ENCODE measurements at places on chromosomes 3 and 15.

GRCh38 chr3:37667335-37667734, 194.3 kb upstream of the CTDSPL start:
- no peak for DNase-seq

DNA sequence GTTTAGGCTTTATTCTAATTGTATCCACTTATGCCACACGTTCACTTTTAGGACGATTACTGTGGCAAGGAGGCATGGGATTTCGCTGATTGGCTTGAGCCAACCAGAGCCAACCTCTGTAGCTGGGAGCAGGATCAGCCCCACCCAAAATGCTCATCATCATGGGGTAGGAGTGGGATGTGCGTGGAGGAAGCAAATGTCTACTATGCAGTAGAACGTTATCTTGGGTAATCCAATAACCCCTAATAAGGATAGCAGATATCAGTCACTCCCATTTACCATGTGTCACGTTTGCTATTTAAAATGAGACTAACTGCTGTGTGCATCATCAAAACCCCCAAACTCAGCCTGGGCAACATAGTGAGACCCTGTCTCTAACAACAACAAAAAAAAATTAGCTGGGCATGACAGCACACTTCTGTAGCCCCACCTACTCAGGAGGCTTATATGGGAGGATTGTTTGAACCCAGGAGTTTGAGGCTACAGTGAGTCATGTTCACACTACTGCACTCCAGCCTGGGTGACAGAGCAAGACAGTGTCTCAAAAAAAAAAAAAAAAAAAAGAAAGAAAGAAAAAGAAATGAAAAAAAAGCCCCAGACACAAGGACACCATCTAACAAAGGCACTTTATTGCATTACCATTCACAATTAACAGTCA, 17.8 kb upstream of the ITGB5 start:
- DNase-seq, result no peak

GRCh38 chr3:54891540-54891897, 36.3 kb downstream of the LRTM1 start:
- DNase-seq, result no peak

DNA sequence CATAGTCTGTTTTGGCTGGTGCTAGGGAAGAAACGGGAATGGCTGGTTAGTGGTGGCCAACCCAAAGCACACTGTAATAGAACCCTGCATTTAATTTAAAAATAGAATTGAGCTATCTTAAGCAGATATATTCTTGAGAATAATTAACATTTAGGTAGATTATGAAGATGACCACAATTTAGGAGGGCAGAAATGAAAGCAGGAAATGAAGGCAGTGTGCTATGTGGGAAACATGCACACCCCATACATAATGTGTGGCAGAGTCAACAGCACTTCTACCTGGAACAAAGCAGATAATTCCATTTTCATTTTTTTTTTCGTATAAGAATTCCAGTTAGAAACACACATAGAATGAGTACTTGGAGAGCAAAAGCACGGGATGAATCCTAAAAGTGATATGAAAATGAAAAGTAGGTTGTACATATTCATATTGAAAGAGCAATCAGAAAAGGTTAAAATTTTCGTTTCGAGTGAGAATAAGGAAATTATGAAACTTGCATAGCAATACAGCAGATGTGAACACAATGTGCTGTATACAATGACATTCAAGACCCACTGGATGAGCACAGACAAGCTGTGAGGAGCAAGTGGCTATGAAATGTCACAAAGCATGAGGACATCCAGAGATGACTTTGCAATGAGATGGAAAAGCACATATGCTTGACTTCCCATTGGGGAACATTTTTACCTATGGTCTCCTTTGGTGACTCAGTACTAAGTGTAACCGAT, 102.6 kb downstream of the TFG start:
- DNase-seq, result no peak

DNA sequence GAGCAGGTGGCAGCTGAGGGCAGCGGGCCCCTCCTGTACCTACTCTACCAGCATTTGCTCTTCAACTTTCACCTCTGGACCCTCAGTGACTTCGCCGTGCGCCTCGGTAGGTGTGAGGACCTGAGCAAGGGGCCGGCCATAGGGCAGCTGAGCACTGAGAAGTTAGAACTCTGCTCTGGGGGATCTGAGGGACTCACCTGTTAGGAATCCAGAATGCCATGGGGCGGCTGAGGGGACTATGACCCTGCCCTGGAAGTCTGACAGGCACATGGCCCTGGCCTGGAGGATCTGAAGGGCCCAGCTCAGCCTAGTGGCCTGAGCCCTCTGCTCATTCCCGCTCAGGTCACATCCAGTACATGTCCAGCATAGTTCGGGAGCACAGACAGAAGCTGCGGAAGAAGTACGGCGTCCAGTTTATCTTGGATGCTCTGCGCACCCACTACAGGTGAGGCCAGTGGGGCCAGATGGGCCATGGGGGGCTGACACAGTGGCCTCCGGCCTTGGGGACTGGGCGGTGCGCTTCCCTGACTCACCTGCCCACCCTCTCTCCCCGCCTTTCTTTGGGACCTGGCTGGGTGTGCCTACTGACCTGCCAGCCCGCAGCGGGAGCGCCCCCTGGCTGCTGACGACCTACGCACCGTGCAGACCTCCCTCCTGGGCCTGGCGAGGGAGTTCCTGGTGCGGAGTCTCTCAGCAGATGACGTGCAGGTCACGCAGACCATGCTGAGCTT, 18.8 kb downstream of the NBEAL2 start:
- DNase-seq, result peak; percentile 53

DNA sequence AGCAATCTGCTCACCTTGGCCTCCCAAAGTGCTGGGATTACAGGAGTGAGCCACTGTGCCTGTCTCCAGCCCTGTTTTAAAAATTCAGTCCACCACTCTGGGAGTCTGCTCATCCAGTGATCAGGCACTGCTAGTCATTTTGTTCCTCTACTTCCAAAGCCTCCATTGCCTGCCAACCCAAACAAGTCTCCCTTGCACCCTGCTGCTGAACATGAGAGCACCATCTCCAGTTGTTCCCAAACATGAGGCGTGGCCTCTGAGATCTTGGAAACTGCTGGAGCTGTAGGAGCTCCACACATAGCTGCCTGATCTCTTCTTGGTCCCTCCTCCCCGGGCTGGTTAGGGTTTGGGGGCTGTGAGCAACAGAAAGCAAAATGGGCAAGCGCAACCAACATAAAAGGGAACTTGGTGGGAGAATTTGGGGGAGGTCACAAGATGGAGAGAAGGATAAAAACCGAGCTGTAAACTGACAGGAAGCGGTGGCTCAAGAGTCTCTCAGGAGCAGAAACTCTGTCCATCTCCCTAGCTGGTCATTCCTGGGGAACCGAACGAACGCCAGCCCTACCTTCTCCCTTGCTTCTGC, 49.6 kb upstream of the TLE3 start:
- no peak for DNase-seq

DNA sequence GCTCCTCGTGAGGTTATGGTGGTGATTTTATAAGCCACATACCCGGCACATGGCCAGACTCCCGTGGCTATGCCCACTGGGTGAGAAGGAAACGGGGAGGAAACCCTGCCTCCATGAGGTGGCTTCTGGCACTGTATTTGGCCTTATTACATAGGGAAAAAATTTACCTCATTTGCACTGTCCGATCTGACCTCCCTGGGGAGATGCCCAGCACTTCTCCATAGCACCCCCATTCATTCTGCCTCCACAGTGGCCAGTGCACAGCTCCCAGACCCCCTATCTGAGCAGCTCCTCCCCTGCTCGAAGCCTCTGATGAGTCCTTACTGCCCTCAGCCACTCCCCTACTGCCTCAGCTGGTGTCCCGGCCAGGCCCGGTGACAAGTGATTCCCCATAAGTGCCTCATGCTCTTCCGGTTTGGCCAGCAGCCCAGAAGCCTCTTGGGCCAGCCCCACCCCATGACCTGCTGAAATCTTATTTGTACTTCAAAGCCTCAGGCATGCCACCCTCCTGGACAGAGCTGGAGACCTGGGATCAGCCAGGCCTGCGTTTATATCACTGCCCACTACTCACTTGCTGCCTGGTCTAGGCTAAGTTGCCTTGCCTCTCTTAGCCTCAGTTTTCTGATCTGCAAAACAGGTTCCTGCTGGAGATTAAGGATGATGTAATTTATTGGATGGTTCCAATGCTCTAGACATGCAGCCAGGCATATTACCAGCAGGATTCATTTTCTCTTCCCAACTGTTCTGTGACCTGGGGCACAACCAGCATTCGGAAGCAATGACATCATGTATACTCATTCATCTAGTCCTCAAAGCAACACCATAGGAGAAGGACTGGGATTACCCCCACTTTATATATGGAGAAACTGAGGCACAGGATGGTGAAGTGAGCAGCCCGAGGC, 30.6 kb upstream of the SLC6A6 start:
- no peak for DNase-seq

GRCh38 chr3:184441202-184441900, 61.5 kb downstream of the CHRD start:
- no peak for DNase-seq

GRCh38 chr3:177571271-177571943, 374.1 kb upstream of the TBL1XR1 start:
- no peak for DNase-seq

GRCh38 chr3:148975696-148976095, 15.6 kb upstream of the GYG1 start:
- no peak for DNase-seq

DNA sequence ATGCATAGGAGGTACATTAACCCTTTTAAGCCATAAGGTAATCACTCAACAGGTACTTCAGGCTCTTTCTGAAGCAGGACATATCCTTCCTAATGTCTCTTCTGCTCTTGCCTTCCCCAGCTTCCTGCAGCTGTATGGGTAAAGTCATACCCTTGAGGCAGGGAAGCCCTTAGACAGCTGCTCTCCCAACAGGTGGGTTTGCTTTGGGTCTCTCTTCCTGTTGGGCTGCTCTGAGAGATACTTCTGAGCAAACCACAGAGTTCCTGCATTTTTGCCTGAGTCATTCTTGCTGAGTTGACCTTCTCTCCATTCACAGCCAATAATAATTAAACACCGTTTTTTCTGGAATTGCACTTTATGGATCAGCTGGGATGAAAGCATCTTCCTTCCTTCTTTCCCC, 2.0 kb upstream of the TRAT1 start:
- DNase-seq, result no peak

- no peak for DNase-seq
These were observed 219.9 kb downstream of the TCF12 start for GRCh38 chr15:57138349-57138788.

GRCh38 chr3:86988235-86988634, 2.7 kb downstream of the VGLL3 start:
- DNase-seq, result no peak

DNA sequence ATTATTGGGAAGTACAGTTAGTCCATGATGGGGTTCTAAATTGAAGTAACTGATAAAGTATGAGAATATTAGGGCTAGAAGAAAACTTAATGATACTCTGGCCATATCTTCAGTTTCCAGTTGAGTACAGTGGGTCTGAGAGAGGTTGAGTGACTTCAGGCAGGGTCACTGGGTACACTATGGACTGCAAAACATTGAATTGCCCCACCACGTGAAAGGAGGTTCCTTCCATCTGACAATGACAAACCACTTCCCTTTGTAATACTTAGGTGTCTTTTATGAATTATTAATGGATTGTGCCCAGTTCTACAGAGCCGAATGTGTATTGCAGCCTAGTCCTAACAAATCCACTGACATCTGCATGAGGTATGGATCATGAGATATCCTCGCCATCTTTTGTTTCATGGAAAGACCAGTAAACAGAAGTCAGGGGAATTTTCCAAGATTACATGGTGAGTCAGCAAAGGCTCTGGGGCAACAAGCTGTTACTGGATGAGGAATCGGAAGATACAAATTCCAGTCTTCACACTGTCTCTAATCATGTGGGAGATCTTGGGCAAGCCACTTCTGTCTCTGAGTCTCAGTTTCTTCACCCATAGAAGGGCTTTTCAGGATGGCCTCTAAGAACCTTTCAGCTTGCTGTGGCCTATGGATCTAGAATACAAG, 66.5 kb upstream of the BCL6 start:
- DNase-seq, result no peak

- DNase-seq, result peak; percentile 43
These were observed 691 bp downstream of the MAP2K1 start for GRCh38 chr15:66387163-66388042.

DNA sequence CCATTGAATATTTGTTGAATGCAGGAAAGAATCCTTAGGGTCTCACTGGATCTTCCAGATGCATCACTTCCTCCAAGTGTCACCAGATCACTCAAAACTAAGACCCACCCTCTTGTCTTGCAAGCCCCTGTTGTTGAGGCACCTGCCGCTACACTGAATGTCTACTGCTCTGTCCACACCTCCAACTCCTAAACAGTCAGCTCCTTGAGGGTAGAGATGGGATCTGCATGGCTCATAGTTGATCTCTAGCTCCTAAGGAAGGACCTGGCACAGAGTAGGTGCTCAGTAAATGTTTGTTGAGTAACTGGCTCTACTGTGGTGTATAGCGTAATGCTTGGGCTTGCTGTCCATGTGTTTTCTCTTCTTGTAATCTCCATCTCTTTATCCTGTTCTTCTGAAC, 8.8 kb downstream of the SLC6A20 start:
- DNase-seq, result no peak

GRCh38 chr3:152205097-152205593, 63.6 kb upstream of the MBNL1 start:
- no peak for DNase-seq

DNA sequence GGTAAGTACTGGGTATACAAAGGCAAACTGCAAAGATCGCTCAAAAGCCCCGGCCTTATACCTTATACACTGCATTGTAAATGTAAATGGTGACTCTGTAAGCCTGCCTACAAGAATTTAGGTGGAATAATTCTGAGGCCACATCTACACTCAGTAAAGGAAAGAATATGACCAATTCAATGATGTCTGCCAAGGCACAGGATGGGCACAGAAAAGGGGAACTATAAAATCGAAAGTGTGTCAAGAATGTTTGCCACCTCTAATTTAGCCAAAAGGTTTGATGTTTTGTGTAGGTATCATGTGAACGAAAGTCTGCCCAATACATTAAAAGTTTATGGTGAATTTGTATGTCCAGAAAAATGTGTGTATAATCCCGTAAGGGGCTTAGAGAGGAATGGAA, 96.1 kb downstream of the FOXP1 start:
- DNase-seq, result no peak

DNA sequence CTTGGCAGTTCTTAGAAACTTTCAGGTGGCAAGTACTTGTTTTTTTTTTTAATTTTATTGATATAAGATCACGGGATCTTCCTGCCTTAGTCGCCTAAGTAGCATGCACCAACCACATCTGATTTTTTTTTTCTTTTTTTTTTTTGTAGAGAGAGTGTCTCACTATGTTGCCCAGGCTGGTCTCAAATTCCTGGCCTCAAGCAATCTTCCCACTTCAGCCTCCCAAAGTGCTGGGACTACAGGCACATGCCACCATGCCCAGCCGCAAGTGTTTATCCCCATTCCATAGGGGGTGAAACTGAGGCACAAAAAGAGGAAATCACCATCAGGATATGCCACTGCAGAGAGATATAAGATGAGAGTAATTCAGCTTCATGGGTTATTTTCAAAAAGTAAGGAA, 102.9 kb downstream of the IGF2BP2 start:
- no peak for DNase-seq

- DNase-seq, result no peak
These were observed 248.9 kb downstream of the SV2B start for GRCh38 chr15:91348752-91349500.

Data from stimulated activated naive CD4-positive, alpha-beta T cell (primary cell).